ENCODE measurements at places on chromosomes 1 and 21.

GRCh38 chr1:150557813-150558212, 8.6 kb downstream of the ADAMTSL4 start:
- DNase-seq: no peak

- no peak for DNase-seq
Observed at GRCh38 chr1:26102119-26102518, 9.5 kb upstream of the PDIK1L start.

- DNase-seq: no peak
Observed at GRCh38 chr1:91307784-91308409, 96.7 kb downstream of the HFM1 start.

GRCh38 chr1:5938101-5938646, 54.1 kb downstream of the NPHP4 start:
- no peak for DNase-seq

DNA sequence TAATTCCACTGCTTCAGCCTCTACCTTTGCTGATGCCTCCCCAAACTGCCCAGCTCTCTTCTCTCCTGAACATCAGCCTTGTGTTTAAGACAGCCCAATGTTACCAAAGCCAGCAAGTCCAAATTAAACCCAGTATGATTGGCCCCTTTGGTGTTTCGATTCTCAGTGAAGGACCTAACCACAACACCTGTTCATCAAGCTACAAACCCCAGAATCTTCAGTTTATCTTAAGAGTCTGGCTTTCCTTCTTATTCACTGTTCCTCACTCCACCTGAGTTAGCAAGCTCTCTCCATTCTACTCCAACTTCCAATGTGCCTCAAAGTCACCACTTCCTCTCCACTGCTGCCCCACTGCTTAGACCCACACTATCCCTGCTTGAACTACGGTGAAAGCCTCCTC, 25.5 kb upstream of the ITPKB start:
- DNase-seq: peak; percentile 55

- no peak for DNase-seq
Observed at GRCh38 chr1:26814893-26815292, 11.6 kb upstream of the ZDHHC18 start.

- DNase-seq: no peak
Observed at GRCh38 chr21:40120940-40121575, 253.8 kb downstream of the PCP4 start.

GRCh38 chr1:235513495-235514366, 9.5 kb upstream of the B3GALNT2 start:
- peak; percentile 58 for DNase-seq

- no peak for DNase-seq
Observed at GRCh38 chr1:112711041-112711440, 4.1 kb downstream of the PPM1J start.

DNA sequence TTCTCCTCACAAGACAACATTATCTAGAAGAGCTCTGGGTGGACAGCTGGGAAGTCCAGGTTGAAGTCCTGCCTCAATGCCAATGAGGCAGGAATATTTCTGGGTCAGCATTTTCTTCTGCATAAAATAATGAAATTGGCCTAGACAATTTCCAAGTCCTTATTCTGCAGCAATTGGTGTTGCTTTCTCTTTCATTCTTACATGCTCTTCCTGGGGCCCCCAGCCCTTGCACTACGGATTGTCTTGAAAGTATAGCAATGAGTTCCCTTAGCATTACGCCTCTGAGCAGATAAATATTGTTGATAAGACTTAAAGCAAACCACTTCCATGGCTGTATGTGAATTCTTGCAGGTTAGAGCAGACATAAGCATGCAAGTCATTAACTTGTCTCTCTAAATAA, 188.5 kb downstream of the TGFBR3 start:
- peak; percentile 21 for DNase-seq

DNA sequence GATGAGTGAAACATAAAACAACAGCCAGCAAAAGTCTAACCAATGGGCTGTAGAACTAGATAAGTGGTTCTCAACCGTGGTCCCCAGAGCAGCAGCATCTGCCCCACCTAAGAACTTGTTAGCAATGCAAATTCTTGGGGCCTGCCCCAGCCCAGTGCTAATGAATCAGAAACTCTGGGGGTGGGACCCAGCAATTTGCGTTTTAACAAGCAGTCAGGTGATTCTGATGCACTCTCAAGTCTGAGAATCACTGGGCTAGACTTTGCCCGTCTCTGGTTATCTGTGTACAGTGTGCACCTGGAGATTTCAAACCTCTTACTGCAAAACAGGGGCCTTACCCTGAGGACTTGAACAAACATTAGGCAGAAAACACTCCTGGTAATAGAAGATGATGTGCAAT, 66.5 kb downstream of the PLXNA2 start:
- DNase-seq: no peak

DNA sequence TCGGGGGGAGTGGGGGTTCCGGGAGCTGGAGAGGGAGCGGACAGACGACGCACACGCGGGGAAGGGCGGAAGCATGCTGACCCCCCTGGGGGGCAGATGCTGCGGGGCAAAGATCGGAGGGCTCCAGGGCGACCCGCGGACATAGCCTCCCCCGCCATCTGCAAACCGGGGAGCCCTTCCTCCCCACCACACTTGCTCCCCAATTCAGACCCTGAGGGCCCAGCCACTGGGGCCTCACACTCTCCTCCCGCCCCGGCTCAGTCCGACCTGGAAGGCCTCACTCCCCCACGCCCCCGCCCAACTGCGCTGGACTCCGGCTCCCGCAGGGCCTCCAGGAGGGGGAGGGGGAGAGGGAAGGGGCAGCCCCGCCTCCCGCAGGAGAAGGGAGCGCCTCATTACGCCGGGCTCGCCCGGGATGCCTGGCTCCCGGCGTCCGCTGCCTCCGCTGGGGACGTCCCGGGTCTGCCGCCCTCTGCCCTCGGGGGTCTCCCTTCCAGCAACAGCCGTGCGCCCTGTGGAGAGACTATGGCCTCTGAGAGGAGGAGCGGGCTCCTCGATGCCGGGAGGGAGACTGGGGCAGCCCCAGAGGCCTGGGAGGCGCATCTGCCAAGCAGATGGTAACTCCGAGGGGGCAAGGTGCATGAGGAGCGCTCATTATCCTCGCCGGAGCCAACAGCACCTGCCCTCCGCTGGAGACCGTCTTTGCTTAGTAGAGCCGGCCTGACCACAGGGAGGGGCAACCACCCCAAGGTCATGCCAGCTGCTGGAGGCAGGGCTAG, 636 bp upstream of the CAMK2N1 start:
- DNase-seq: no peak

DNA sequence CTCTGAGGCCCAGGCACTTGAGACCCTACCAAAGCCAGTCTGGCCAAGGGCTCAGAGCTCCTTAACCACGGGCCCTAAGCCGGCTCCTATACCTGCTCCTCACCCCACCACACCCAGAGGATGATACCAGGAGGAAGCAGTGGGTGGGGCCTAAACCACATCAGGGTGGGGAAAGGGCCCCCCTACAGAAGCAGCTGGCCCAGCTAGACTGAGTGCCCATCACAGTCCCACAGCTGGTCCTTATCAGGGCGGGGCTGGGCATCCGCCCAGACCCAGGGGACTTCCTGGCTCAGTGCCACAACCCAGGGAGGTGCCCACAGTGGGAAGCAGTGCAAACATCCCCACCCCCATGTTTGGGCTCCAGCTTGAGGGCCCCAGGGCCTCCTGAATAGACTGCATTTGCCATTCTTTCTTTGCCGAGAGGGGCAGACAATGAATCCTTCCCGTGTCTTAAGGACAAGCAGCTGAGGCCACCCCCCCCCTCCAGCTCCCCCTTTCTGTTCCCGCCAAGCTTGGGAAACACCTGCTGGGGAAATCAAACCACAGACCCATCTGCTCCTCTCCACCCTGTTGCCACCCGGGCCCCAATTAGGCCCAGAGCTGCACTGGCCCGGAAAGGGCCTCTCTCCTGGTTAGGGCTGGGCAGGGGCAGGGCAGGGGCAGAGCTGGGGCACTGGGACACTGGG, 6.2 kb downstream of the E2F2 start:
- peak; percentile 25 for DNase-seq

GRCh38 chr1:151693057-151693651, 23.4 kb downstream of the CELF3 start:
- DNase-seq: no peak

GRCh38 chr1:200774311-200774710, 35.6 kb downstream of the CAMSAP2 start:
- no peak for DNase-seq

DNA sequence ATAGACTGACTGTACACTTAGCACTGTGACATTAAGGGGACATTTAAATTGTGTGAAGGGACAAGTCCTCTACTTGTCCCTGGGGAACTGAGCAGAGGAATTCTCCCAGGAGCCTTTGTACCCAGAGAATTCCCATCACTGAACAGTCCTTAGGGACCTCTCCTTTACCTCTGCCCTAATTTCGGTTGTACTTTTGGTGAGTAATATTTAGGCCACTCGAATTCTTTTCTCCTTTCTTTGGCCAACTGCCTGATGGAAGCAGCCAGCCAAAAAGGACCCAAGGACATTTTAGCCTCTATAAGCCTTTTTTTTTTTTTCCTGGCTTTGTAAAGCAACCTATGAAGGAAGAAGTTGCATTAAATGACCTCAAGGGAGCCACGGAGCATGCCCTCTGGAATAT, 71.5 kb downstream of the NR5A2 start:
- DNase-seq: no peak

DNA sequence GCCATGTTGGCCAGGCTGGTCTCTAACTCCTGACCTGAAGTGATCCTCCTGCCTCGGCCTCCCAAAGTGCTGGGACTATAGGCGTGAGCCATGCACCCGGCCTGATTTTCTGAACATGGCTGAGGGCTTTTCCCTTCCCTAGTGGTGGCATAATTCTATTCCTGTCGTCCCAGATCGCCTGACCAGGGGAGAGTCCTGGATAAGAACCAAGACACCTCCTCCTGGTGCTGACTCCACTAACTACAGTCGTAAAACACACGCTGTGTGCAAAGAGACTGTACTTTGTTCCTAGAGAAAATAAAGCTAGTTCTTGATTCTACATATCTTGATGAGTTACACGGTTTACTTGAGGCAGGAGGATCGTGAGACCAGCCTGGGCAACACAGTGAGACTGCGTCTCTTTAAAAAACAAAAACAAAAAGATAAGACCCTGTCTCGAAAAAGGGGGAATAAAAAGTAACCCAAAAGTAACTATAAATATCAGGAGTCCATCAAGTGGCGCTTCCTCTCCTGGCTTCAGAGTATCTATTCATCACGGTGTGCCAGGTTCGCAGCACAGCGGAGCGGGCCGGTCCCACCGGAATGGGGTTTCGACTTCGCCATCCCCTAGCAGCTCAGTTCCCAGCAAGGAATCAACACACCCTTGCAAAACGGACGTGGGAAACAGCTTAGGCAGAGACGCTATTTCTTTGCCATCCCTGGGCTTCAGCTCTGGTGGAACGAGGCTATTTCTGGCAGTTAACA, 973 bp downstream of the SDF4 start:
- no peak for DNase-seq

- no peak for DNase-seq
Observed at GRCh38 chr1:94063379-94063778, 57.6 kb downstream of the ABCA4 start.

DNA sequence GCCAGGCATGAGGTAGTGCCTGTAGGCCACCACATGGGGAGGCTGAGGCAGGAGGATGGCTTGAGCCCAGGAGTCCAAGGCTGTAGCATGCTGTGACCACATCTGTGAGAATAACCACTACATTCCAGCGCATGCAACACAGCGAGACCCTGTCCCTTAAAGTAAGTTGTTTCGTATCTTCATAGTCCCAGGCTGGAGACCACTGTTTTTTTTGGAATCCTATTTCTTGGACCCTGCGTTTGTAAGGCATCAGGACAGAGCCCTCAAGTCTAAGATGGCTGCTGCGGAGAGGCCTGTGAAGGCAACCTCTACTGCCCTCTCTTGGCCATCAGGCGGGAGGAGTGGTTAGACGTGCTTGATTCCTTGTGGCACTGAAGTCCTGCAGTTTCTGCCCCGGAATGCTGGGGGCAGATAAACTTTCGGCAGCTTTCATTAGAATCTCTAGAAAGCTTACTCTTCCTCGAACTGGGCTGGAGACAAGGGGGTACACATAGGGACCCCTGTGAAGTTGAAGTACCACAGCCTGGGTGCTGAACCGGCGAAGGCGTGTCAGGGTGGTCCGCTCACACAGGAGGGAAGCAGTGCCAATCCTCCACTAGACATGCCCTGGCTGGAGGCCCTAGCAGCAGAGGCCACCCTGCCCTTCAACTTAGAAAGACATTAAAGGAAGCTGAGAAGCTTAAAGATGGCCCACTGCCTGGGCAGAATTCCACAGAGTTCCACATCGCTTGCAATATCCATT, 36.6 kb downstream of the RABIF start:
- DNase-seq: no peak

DNA sequence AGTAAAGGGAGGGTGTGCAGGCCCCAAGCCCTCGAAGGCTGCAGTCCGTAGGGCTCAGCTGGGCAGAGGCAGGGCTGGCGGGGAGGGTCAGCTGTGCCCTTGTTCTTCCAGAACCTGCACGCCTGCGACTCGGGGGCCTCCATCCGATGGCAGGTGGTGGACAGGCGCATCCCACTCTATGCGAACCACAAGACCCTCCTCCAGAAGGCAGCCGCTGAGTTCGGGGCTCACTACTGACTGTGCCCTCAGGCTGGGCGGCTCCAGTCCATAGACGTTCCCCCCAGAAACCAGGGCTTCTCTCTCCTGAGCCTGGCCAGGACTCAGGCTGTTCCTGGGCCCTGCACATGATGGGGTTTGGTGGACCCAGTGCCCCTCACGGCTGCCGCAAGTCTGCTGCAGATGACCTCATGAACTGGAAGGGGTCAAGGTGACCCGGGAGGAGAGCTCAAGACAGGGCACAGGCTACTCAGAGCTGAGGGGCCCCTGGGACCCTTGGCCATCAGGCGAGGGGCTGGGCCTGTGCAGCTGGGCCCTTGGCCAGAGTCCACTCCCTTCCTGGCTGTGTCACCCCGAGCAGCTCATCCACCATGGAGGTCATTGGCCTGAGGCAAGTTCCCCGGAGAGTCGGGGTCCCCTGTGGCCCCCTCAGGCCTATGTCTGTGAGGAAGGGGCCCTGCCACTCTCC, 13.6 kb upstream of the LRRC3 start:
- no peak for DNase-seq

GRCh38 chr1:7266561-7266960, 481.3 kb downstream of the CAMTA1 start:
- no peak for DNase-seq

- no peak for DNase-seq
Observed at GRCh38 chr1:86887479-86888162, 26.3 kb downstream of the SELENOF start.

DNA sequence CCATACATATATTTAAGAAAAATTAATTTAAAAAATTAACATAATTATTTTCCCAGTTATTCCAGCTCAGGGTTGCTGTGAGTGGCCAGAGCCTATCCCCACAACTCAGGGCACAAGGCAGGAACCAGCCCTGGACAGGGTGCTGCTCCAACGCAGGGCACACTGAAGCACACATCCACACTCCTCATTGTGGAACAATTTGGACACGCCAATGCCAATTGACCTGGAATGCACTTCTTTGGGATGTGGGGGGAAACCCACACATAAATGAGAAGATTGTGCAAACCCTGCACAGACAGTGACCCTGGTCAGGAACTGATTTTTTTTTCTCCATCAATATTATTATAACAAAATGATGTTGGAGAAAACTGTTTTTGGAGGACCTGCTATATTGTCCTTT, 23.4 kb downstream of the SAMSN1 start:
- no peak for DNase-seq
